ENCODE measurements at places on chromosomes 7 and 10. TPM values are rescaled to one million over a fixed set of nuclear protein-coding genes. Genes with fewer than 3 reads are reported as not detected.
A peak's percentile ranks its signal among the peaks of the same experiment; 100 is the strongest.

- no peak for DNase-seq
Measured at GRCh38 chr10:44382131-44382858, 2.6 kb downstream of the CXCL12 start.

DNA sequence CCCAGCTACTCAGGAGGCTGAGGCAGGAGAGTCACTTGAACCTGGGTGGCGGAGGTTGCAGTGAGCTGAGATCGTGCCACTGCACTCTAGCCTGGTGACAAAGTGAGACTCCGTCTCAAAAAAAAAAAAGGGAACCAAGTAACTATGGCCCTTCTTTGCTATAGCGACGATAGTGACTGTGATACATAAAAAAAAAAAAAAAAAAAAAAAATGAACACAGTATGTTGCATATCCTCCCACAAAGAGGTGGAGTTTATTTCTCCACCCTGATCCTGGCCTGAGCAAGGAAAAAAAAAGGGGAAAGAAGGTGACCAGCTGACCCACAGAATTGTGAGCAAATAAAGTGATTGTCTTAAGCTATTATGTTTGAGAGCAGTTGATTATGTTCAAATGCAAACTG is 42.3 kb upstream of the STEAP1B start:
- no peak for DNase-seq

- peak; percentile 15 for DNase-seq
Measured at GRCh38 chr10:4034907-4035598, 250.0 kb upstream of the KLF6 start.

DNA sequence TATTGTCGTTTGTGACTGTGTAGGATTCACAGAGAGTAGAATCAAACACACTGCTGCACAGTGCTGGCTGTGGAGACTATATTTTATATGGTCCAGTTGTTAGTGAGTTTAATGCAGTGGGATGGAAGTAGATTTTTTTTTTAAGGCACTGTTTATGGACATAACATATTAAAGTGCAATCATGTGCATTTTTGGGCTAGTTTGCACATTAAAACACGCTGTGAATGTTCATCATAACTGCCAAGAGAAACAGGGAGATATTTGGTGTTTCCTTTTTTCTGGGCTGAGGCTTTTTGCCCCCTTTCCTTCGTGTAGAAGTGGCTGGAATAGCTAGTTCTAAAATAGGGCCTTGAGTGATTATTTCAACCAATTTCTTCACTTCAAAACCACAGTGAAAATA is 139.2 kb downstream of the MYOF start:
- no peak for DNase-seq

GRCh38 chr10:133441780-133442179 is 12.0 kb upstream of the SCART1 start:
- DNase-seq = no peak

Gene SNX8
- 26.6 TPM for polyA plus RNA-seq

Gene MYPN
- polyA plus RNA-seq = 0.10 TPM
